NAMALWA (cell line): ENCODE measurements at places on chromosomes 3 and 15.

GRCh38 chr3:153666991-153667740, 454.0 kb upstream of the ARHGEF26 start:
- no peak for DNase-seq

DNA sequence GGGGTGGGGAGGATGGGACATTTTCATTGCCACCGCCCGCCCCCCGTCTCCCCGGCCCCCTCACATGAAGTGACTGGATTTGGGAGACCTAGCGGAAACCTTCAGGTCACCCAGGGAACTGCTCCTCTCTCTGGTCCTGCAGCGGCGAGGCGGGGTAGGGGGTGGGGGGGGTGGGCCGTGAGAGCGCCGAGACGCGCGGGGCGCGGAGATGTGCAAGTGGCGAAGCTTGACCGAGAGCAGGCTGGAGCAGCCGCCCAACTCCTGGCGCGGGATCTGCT, 712 bp upstream of the MME start:
- DNase-seq = peak; percentile 82

DNA sequence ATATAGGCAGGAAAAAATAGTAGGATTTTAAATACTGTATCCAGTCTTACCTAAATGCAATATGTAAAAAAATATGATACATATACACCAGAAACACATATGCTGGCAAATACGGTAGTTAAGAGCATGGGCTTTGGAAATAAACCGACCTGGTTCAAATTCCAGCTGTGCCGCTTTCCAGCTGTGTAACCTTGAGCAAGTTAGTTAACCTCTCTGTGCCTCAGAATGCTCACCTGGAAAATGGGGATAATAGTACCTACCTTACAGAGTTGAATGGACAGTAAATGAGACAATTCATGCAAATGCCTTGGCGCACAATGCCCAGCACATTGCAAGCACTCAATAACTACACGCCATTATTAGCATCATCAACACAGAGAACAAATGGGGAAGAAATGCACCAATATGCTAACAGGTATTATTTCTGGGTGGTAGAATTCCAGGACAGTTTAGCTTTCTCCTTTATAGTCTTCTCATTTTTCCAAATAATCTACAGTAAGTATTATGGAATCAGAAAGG, 50.6 kb downstream of the SUMF1 start:
- DNase-seq = no peak

DNA sequence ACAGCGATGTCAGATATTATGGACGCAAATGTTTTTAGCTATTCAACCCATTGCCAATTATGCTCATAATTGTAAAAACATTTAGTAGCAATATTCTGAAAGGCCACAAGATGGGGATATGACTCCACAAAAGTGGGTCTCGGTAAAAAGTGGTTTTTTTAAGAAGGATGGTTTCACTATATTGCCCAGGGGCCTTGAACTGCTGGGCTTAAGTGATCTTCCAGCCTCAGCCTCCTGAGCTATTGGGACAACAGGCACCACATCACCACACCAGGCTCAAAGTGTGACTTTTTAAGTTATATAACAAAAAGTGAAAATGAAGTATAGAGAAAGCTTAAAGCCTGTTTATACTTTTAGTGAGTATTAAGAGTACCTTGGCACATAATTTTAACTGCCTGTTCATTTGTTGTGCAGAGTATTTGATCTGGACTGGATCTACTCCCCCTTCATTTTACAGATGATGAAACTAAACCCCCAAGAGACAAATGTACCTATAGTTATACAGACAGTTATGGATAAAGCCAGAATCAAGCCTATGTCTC, 9.4 kb downstream of the NAA50 start:
- DNase-seq = peak; percentile 86

GRCh38 chr3:102141096-102141927, 292.0 kb downstream of the NFKBIZ start:
- DNase-seq = no peak

- no peak for DNase-seq
Measured at GRCh38 chr15:79896131-79896633, 632 bp downstream of the MTHFS start.

DNA sequence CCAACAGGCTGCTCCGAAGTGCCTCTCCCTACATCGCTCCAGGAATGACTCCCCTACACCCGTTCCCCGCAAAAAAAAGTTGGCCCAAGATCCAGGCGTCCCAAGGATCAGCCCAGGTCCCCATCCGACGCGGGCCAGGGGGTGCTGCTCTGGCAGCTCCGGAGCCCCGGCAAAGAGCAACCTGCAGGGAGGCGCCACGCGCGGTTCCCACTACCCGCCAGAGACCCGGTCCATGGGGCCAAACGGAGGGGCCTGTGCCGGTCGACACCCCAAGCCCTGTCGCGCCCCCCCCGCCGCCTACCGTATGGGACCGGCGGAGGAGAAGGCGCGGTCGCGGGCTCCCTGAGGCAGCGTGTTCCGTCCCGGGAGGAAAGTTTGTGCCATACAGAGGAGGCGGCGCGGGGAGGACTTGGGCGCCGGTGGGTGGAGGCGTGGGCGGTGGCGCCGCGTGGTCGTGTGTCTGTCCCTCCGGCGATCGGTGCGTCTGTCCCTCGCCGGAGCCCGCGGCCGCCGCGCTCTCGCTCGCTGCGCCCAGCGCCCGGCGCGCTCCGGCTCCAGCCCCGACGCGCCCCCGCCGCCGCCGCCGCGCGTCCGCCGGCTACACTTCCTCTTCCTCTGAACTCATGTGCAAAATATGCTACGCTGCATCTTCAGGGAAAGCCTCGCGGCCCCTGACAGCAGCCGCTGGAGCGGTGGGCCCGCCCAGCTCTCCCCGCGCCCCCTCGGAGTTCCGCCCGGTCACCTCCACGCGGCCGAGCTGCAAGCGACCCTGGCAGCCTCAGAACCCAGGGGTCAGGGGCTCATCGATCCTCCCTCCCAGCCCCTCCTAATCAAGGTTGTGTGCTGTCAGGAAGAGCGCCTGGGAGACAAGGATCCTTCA, at the start of gene RFTN1:
Gene RFTN1 (minus strand): TSS at position 559 of the 880 bp plus-strand sequence. CDS start 19,830 bp downstream, outside the sequence.
- peak; percentile 85 for DNase-seq

DNA sequence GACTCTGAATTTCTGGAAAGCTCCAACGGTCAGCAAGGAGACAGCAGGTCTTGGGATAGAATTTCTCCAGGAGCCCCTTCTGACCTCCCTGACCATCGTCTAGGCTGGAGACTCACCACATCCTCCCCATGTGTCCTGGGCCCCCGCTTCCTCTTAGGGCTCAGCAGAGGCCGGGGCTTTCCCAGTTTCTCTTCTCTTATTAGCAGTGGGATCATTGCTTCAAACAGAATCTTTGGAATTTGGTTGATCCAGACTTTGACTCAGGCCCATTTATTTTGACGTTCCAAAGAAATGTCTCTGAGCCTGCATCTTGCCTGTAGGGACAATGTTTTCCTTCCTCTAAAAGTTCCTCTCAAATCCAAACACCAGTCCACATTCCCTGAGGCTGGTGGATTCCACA, 38.4 kb upstream of the SLC6A6 start:
- DNase-seq = no peak

DNA sequence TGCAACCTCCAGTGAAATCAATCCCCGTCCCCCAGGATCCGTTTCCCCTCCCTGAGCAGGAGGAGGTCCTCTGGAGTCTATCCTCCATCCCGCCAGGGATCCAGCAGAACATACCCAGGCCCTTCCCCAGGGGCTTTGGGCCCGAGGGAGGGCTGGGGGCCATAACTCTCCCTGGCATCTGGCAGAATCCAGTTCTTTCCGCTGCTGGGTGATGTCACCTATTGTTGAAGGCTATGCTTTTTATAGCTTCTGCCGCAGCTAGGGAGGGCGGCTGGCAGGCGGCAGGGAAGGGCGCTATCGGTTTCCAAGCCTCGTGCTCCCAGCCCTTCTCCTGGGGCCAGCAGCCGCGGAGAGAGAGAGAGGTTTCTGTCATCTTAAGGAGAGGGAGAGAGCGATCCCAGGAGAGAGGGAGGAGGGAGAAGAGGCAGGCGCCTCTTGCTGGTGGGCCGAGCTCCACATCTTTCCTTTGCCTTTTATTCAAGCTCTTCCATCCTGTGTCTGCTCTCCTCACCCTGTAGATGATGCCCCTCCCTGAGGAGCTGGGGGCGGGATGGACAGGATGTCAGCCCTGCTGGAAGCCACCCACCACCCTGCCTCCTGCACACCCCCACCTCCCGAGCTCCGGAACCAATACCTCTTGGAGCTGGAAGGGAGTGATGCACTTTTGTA, 120.1 kb downstream of the ANP32A start:
- no peak for DNase-seq
